ENCODE measurements at places on chromosomes 16 and 17. TPM values are rescaled to one million over a fixed set of nuclear protein-coding genes. Genes with fewer than 3 reads are reported as not detected.

The DOC2A gene
- 12.9 TPM for total RNA-seq

GRCh38 chr17:14121952-14122351 lies 52.6 kb downstream of the COX10 start:
- DNase-seq, result no peak

DNA sequence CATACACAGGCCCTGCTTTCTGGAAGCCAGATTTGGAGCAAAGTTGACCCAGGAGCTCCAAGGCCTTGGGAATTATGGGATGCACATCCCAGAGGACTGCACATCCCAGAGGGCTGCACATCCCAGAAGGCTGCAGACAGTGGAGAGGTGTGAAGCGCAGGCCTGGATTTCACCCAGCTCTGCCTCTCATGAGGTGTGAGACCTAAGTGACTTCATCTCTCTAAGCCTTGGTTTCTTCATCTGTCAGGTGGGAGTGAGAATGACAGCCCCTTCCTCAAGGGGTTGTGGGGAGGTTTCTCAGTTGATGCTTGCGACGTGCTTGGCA lies 102.3 kb downstream of the GSG1L start:
- DNase-seq, result no peak

The CD300H gene
- total RNA-seq, result 0.45 TPM

The GPR179 gene
- 0.12 TPM for total RNA-seq

- no peak for DNase-seq
Measured at GRCh38 chr17:79779084-79779529, 1.2 kb downstream of the CBX2 start.

The TEKT1 gene
- total RNA-seq, result not detected

All from colonic mucosa (tissue), 4 donors.